Naive thymus-derived CD4-positive, alpha-beta T cell (primary cell): ENCODE measurements at places on chromosomes 4 and X. TPM values are rescaled to one million over a fixed set of nuclear protein-coding genes. Genes with fewer than 3 reads are reported as not detected.

- DNase-seq = peak; percentile 49
Measured at GRCh38 chr4:40672528-40673522, 43.2 kb upstream of the RBM47 start.

GRCh38 chr4:113212613-113213012 lies 163.2 kb downstream of the ANK2 start:
- no peak for DNase-seq

DNA sequence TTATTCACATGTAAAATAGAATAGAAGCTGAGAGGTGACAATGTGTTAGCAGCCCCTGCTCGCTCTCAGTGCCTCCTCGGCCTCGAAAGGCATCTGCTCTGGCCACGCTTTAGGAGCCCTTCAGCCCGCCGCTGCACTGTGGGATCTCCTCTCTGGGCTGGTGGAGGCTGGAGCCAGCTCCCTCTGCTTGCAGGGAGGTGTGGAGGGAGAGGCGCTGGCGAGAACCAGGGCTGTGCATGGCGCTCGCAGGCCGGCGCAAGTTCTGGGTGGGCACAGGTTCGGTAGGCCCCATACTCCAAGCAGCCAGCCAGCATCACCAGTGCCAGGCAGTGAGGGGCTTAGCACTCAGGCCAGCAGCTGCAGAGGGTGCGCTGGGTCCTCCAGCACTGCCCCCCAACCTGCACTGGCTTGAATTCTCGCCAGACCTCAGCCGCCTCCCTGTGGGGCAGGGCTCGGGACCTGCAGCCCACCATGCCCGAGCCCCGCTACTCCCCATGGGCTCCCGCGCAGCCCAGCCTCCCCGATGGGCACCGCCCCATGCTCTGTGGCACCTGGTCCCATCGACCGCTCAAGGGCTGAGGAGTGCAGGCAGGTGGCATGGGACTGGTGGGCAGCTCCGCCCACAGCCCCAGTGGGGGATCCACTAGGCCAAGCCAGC lies 1346.7 kb upstream of the IGFBP7 start:
- no peak for DNase-seq

GRCh38 chrX:154352012-154352401 lies 22.4 kb downstream of the FLNA start:
- no peak for DNase-seq

DNA sequence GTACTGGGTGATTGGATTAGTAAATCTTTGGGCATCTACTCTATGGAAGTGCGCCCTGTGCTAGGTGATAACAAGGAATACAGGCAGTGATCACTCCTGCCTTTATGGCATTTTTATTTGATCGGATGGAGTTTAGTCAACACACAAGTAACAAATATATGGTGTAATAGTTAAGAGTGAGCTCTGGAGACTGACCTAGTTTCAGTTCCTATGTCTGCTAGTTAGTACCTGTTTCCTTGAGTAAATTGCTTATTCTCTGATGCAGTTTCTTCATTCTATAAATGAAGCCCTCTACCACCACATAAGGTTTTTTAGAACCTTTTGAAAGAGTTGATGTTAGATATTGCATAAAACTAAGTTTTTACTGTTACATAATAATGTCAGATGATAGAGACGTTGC lies 134.6 kb downstream of the KDM6A start:
- DNase-seq = no peak

- DNase-seq = no peak
Measured at GRCh38 chr4:148843625-148844024, 401.4 kb upstream of the NR3C2 start.

DNA sequence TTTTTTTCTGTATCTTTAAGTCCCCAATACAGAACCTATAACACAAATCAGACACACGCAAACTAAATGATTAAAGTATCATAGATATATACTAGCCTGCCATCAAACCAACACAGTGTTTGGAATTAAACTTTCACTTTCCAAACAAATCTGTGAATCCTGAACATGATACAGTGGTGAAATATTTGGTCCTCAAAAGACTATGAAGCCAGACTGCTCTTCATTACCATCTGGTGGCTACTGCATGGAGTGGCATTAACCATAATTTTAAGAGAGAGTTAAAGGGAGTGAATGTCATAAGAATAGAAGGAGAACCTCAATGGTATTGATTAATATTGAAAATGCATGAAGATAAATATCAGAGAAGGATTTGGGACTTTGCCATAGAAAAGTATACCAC lies 9.2 kb upstream of the GABRA4 start:
- DNase-seq = no peak

The FREM3 gene
- not detected for total RNA-seq

The KIAA1210 gene
- not detected in 2 replicates for total RNA-seq
